ENCODE measurements at places on chromosomes 2 and 18.

DNA sequence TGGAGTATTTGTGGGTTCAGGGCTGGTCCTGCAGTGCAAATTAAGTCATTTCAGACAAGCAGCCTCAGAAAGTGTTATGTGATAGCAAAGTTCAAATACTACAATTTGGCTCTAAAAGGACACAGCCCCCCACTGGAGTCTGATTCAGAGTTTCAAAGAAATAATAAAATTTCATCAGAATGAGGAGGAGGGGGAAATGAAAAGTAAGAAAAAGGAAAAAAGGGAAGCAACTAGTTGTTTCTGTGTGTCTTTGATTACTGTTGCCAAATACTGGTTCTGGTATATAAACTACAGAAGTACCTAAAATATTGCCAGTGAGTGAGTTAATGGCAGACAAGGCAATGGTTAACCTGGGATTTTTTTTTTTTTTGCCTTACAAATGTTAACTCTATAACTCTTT, 773.9 kb downstream of the BCL11A start:
- no peak for DNase-seq

- DNase-seq = no peak
Measured at GRCh38 chr18:3595369-3596273, 145.6 kb downstream of the TGIF1 start.

GRCh38 chr2:150188177-150188576, 299.3 kb downstream of the RND3 start:
- DNase-seq = no peak

- DNase-seq = no peak
Measured at GRCh38 chr2:197672371-197672893, 3.0 kb downstream of the RFTN2 start.
